ENCODE measurements at places on chromosomes 11 and 22.

- DNase-seq = no peak
Observed at GRCh38 chr11:833114-833791, 501 bp downstream of the CD151 start.

DNA sequence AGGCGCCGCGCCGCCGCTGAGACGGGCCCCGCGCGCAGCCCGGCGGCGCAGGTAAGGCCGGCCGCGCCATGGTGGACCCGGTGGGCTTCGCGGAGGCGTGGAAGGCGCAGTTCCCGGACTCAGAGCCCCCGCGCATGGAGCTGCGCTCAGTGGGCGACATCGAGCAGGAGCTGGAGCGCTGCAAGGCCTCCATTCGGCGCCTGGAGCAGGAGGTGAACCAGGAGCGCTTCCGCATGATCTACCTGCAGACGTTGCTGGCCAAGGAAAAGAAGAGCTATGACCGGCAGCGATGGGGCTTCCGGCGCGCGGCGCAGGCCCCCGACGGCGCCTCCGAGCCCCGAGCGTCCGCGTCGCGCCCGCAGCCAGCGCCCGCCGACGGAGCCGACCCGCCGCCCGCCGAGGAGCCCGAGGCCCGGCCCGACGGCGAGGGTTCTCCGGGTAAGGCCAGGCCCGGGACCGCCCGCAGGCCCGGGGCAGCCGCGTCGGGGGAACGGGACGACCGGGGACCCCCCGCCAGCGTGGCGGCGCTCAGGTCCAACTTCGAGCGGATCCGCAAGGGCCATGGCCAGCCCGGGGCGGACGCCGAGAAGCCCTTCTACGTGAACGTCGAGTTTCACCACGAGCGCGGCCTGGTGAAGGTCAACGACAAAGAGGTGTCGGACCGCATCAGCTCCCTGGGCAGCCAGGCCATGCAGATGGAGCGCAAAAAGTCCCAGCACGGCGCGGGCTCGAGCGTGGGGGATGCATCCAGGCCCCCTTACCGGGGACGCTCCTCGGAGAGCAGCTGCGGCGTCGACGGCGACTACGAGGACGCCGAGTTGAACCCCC, 798 bp downstream of the BCR start:
- no peak for DNase-seq

GRCh38 chr11:77127235-77127911, 673 bp upstream of the MYO7A start:
- DNase-seq = peak; percentile 60

DNA sequence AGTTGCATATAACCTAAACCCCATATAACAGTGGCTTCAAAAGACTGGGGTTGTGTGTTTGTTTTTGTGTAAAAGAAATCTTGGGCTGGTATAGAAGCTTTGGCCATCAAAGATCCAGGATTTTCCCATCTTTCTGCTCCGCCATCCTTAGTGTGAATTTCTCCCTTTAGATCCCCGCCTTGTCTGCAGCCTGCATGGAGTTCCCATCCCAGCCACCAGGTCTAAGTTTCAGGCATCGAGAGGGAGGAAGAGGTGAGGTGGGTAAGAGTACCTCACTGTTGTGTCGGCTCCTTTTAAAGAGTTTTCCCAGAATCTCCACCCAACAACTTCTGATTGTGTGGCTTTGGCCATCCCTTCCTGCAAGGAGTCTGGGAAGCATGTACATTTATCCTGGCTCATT, 195.5 kb upstream of the SORL1-AS1 start:
- no peak for DNase-seq

GRCh38 chr11:18633256-18634139, 644 bp downstream of the SPTY2D1 start:
- no peak for DNase-seq

DNA sequence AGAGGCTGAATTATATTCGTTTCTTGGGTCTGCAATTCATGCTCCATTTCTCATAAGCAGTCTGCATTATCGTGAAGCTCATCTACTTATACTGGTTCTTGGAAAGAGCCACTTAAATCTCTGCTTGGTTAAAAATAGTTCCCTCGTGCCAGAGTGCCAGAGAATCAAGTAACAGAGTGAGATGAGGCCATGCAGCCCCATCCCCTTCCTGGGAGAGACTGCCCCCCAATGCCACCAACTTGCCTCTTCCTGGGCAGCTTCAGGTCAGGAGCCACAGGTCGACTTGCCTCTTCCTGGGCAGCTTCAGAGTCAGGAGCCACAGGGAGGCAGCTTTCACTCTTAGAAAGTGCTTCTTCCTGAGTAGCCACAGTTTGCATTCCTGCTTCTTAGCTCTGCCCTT, 223.9 kb upstream of the ZBED5 start:
- DNase-seq = no peak

GRCh38 chr22:31295360-31295759, 3.1 kb upstream of the PIK3IP1 start:
- no peak for DNase-seq

DNA sequence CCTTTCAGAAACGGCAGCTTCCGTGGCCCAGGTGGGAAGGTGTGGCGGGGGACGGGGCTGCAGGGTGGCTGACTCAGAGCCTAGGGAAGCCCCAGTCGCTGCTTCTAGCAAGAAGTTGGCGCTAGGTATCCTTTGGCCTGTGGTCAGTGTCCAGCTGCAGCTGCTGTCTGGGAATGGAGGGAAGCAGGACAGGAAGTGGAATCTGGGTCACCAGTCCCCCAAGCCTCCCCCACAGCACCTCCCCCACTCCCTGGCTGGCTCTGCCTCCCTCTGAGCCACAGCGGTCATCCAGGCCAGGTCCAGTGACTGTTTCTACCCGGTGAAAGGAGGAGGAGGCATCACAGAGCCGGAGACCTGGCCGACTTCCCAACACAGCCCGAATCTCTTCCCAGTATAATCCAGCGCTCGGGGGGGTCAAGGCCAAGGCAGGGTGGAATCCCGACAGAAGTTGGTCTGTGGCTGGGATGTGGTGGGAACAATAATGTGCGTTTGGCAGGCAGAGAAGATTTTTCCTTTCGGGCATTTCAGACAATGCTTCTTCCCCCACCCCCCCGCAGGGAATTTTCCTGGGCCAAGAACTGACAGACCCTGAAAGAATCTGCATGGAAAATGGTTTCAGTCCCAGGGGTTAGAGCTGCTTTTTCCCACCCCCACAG, 45.1 kb downstream of the C11orf96 start:
- peak; percentile 76 for DNase-seq

DNA sequence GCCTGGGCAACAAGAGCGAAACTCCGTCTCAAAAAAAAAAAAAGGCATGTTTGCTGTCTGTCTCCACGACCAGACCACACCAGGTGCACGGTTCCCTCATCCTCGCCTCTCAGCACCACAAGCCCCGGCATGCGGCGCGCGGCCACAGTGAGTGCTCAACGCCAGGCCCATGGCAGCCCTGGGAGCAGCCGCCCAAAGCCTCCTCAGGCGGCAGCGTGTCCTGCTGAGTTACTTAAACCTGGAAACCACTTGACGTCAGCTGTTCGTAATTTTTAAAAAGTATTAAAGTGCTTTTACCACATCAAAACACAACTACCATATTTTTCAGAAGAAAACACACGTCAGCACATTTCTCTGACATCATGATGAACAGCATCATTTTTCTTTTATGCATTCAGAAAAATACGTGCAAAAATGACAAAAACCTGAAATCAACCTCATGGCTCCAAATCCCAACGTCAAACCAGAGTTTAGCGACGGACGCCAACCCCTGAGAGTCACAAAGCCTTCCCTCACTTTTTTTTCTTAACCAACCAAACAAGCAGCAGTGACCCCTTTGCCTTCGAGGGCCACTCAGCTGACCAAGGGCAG, 2.1 kb downstream of the DEAF1 start:
- DNase-seq = no peak

DNA sequence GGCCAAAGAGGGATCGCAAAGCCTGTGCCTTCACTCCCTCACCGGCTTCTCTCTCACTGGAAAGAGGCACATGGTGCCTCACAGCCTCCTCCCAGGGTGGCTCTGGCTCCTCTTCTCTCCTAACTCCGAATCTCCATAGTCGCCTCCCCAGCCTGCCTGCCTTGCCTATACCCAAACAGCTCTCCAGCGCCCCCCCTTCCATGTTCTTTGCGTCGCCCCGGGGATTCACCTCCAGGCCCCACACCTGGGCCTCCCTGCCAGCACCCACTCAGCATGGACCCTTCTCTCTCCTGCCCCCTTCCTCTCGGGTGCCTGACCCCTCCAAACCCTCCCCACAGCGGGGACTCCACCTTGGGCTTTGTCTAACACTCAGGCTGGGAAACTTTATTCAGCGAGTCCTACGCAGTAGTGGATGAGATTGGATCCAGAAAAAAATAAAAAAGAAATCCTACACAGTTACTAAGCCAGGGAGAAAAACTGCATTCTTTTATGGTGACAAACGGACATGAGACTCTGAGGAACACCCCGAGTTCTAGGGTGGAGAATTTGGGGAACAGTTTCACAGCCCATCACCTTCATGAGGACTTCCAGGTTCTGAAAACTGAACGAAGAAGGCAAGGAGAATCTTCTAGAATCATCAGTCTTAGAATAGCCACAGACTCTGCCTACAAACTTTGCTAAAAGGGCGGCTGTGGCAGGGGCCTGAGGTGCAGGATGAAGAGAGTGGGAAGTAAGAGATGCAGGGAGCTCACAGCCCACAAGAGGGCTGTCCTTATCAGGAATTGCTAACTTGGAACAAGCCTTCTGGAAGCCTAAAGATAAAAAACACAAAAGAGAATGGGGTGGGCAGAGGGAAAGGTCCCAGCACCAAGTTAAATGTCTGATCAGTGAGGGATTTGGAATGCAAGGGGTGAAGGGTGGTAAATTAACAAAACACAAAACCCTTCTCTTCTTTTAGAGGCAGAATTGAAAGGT, 5.3 kb downstream of the PPM1F start:
- peak; percentile 33 for DNase-seq

DNA sequence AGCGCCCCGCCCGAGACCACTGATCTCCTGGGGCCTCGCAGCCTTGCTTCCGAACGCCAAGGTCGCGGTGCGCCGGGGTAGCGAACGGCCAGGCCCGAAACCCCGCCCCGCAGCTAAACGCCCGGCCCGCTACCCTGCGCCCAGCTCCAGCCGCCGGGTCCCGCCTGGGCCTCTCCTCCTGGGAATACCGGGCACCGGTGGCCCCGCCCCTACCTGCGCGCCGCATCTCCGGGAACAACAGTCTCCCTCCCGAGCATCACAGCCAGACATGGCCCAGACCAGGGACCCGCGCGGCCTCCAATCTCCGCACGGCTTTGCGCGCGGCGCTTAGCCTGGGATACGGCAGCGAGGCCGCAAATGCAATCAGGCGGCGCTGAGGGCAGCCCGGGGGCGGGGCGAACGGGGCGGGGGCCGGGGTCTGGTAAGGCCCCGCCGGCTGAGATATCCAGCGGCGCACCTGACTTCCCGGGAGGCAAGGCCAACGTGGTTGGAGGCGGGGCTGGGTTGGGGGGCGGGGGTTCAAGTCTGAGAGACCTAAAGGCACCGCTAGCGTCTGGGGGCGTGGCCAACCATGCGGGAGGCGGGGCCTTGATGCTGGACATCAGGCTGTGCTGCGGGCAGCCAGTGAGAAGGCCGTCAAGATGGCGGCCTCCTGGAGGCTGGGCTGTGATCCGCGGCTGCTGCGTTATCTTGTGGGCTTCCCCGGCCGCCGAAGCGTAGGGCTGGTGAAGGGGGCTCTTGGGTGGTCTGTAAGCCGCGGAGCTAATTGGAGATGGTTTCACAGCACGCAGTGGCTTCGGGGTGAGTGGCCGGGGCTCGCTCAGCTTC, at the start of the genes APIP and PDHX:
APIP (minus strand) TSS at position 365 of the 828 bp plus-strand sequence; CDS start at position 270, 95 bp downstream.
PDHX (plus strand) TSS at position 604 of the 828 bp plus-strand sequence; CDS start at position 642, 38 bp downstream.
- DNase-seq = peak; percentile 99

DNA sequence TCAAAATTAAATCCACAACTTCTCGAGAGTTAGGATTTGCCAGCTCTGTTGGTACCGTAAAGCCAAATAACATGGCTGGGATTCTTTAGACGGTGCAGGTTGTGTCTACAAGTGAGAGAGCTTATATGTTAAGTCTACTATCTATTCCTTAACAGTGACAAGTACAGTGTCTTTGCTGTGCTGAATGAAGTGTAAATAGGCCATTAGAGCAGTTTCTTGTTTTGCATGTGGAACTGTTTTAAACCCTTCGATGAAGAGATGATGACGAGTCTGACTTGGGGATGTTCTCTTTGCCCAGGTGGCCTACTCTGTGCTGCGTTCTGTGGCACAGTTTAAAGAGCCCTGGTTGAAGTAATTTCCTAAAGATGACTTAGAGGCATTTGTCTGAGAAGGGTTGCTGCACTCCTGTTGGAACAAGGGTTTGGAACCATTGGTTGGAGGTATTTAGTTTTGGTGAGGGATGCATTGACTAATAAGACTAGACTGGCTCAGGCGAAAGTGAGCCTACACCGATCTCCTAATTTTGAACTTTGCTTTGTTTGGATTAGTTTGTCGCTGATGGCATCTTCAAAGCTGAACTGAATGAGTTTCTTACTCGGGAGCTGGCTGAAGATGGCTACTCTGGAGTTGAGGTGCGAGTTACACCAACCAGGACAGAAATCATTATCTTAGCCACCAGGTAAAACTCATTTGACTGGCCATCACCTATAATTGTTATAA, 988 bp downstream of the RPS3 start:
- no peak for DNase-seq

GRCh38 chr22:36467946-36468345, 13.5 kb downstream of the TXN2 start:
- DNase-seq = no peak

GRCh38 chr11:67010296-67010905, 12.5 kb upstream of the SYT12 start:
- no peak for DNase-seq

DNA sequence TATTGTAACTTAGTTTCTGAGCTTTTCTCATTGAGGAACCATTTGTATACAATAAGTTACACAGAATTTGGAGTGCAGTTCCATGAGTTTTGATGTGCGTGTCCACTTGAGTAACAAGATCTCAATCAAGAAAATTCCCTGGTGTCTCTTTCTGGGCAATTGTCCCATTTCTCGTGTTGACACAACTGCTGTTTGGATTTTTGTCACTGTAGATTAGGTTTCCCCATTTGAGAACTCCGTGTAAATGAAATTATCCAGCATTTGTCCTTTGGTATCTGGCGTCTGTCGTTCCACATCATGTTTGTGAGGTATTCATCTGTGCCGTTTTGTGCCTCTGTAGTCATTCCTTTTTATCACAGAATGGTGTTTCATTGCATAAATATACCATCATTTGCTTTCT, 547.0 kb downstream of the TBC1D22A start:
- DNase-seq = no peak

DNA sequence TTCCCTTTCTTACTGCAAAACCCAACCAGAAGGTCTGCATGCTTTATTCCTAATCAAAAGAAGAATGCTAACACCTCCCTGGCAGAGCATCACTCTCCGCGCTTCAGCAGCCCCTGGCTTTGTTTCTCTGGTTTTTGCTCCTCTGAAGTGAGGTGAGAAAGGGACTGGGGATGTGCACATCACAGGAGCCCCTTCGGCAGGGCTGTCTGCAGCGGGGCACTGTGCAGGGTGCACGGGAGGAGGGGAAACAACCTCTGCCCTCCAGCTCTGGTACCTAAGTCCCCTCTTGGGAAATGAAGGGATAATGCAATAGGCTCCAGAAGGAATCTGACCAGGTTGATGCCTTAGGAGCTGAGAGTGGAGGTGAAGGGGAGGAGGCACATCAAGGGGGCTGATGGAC, 312.7 kb downstream of the NTM start:
- DNase-seq = no peak
